CD8-positive, alpha-beta T cell (primary cell): ENCODE measurements at places on chromosomes 16 and 17.

DNA sequence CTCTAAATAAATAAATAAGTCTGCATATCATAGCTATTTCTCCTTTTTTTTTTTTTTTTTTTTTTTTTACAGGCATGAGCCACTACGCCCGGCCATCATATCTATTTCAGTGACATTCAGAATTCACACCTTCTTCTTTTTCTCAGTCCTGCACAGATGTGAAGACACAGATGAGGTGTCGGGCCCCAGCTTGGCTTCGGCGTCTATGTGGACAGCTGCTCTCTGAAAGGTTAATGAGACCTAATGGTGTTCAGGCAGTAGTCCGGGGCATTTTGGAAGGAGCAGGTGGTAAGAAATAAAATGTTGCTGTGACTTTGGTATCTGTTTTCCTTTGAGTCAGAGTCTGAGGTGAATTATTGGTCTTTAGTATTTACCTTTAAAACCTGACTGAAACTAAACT, 23.6 kb downstream of the TANGO6 start:
- no peak for DNase-seq

GRCh38 chr16:89572073-89572484, 3.5 kb upstream of the CPNE7 start:
- DNase-seq, result no peak

- peak; percentile 56 for DNase-seq
Measured at GRCh38 chr17:78131172-78132083, 857 bp downstream of the TMC8 start.

GRCh38 chr17:15941781-15942180, 3.1 kb upstream of the ADORA2B start:
- no peak for DNase-seq

DNA sequence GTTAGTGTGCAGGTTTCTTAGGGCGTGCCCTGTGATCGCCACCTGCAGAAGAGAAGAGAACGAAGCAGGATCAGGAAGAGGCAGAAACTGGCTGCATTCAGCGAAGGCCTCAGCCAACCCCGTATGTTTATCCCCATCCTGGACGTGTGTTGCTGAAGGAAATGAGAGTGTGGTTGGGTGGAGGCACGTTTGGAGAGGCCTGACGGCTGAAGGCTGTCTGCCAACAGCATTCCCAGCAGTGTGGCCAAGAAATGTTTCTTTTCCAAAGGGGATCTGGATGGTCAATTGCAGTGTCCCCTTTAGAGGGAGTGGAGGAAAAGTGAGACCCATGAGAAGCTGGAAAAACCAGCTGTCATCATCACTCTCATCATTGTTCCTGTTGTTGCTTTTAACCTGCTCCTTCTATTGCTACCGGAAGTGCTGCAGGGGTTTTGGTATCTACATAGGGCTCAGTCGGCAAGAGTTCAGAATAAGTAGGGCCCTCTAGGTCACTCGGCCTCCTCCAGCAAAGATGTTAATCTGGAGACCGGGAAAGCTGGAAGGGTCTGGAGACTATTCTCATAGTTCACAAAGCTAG, 46.5 kb upstream of the SLC47A1 start:
- DNase-seq, result no peak

DNA sequence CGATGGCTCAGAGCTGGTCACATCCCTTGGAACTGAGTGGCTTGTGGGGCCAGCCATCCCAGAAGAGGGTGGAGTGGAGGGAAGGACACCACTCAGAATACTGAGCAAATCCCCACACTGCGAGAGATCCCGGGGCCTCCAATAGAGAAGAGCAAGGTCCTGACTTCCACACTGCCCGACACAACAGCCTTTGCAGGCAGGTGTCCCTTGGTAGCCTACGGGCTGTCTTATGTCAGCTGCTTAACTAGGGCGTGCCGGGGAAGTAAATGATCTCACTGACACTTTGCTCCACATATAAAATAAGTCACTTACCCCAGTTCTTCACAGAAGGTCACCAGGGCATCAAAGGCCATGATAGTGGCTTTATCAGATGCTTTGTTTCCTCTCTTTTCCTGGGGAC, 16.1 kb downstream of the RECQL5 start:
- no peak for DNase-seq

DNA sequence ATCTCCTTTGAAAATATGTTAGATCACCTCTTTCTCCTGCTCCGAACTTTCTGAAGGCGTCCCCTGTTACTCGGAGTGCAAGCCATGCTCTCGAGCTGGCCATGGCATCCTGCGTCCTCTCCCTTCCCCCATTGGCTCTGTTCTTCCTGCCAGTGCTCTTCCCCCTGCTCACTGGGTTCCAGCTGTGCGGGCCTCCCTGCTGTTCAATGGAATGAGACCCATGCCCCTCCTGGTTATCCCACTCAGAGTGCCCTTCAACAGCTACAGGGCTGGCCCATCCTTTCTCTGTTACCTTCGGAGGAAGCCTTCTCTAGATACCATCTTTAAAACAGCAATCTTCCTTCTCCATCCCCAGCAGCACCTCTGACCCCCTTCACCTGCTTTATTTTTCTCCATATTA, 504.3 kb downstream of the MAF start:
- DNase-seq, result no peak
